ENCODE measurements at places on chromosomes 7 and 10.

GRCh38 chr7:100710452-100710851 lies 4.5 kb downstream of the POP7 start:
- no peak for DNase-seq
- H3K4me3 ChIP-seq: no peak overlapping the region
- H3K27me3 ChIP-seq: no peaks in the 10 kb centered on the region
- peaks cover 16% of the 10 kb centered on the region for H3K4me1 ChIP-seq
- no peaks in the 10 kb centered on the region for H3K36me3 ChIP-seq

GRCh38 chr7:128935342-128935730 lies 2.4 kb upstream of the IRF5 start:
- no peak for DNase-seq
- H3K36me3 ChIP-seq: no peaks in the 10 kb centered on the region
- no peaks in the 10 kb centered on the region for H3K27me3 ChIP-seq
- peak overlapping the region; percentile 74 for H3K27ac ChIP-seq

- peaks cover 4% of the 10 kb centered on the region for H3K36me3 ChIP-seq
- no peaks in the 10 kb centered on the region for H3K27me3 ChIP-seq
- no peak for DNase-seq
- H3K27ac ChIP-seq: peak overlapping the region; percentile 14
- H3K4me3 ChIP-seq: no peak overlapping the region
Measured at GRCh38 chr7:86929293-86930109, 130.0 kb downstream of the ELAPOR2 start.

GRCh38 chr10:123795196-123795780 lies 96.3 kb downstream of the CPXM2 start:
- H3K4me1 ChIP-seq: no peaks in the 10 kb centered on the region
- no peak overlapping the region for H3K27ac ChIP-seq
- H3K4me3 ChIP-seq: no peak overlapping the region
- no peaks in the 10 kb centered on the region for H3K36me3 ChIP-seq
- H3K27me3 ChIP-seq: peaks cover 23% of the 10 kb centered on the region

GRCh38 chr10:35328404-35329037 lies 7.8 kb upstream of the CCNY start:
- H3K27me3 ChIP-seq: no peaks in the 10 kb centered on the region
- H3K4me1 ChIP-seq: peaks cover 12% of the 10 kb centered on the region

DNA sequence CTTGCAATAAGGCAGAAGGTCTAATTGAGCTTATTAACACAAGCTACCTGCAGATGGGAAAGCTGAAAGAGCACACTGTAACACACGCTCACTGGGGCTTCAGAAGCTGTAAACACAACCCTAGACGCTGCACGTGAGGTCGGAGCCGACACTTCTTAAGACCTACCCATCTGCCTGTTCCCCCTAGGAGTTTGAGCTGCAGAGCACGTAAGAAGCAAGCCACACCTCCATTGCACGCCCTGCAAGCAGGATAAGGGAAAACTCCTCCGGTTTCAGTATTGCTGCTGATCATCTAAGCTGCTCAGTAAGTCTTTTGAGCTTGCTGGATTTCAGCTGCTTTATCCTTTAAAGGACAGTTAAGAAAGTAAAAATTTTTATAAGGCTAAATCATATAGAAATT lies 244.0 kb upstream of the ZWINT start:
- no peaks in the 10 kb centered on the region for H3K36me3 ChIP-seq
- no peak overlapping the region for H3K27ac ChIP-seq
- no peaks in the 10 kb centered on the region for H3K4me1 ChIP-seq
- peaks cover 5% of the 10 kb centered on the region for H3K27me3 ChIP-seq
- no peak for DNase-seq

GRCh38 chr10:12129222-12130111 lies at the start of gene SEC61A2:
Gene SEC61A2, plus strand, starts transcription at chr10:12129677. Its CDS starts 111 bp downstream, at chr10:12129788.
- H3K36me3 ChIP-seq: no peaks in the 10 kb centered on the region
- no peaks in the 10 kb centered on the region for H3K27me3 ChIP-seq

GRCh38 chr10:110514848-110515247 lies 17.1 kb downstream of the DUSP5 start:
- no peak overlapping the region for H3K4me3 ChIP-seq
- peaks cover 11% of the 10 kb centered on the region for H3K36me3 ChIP-seq
- no peak for DNase-seq

DNA sequence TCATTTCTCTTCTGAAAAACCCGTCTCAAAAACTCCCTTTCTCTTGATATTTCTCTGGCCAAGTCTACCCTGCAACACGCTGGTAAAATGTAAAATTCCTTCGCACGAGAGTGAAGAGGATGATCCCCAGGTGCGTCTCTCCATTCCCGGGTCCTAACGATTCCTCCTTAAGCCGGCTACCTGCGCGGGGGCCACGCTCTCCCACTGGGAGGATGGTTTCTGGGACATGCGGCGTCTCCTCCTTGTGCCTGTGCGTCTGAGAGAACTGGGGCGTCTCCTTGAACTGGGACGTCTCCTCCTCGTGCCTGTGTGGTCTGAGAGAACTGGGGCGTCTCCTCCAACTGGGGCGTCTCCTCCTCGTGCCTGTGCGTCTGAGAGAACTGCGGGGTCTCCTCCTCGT lies 149.9 kb downstream of the WDR37 start:
- no peaks in the 10 kb centered on the region for H3K27me3 ChIP-seq
- no peak overlapping the region for H3K27ac ChIP-seq
- H3K4me3 ChIP-seq: no peak overlapping the region

DNA sequence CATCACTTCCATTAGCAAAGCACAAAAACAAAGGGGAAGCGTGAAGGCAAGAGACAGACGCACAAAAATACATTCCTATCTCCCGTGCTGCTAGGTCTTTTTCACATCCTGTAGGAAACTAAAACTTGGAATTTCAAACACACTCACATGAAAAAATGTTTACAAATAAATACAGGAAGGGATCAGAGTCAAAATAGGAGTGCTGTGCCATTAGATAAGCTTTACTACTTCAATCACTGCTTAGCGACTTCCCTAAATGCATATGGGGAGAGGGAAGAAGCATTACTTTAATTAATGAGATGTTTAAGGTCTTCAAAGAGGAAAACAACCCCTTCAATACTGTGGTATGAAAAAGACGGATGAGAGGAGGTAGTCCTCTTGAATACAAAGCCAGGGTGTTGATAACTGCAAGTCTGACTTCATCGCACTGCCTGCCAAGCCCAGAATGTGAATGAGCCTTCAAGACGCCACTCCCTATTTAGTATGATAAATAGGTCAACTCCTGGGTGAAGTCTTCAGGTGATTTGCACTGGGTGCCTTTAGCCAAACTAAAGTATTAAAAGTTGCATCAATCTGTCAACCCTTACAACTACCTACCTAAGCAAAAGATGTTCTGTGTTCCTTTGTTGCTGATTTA lies 13.9 kb downstream of the PARD3 start:
- no peak overlapping the region for H3K27ac ChIP-seq
- DNase-seq: no peak
- H3K27me3 ChIP-seq: no peaks in the 10 kb centered on the region
- no peak overlapping the region for H3K4me3 ChIP-seq

DNA sequence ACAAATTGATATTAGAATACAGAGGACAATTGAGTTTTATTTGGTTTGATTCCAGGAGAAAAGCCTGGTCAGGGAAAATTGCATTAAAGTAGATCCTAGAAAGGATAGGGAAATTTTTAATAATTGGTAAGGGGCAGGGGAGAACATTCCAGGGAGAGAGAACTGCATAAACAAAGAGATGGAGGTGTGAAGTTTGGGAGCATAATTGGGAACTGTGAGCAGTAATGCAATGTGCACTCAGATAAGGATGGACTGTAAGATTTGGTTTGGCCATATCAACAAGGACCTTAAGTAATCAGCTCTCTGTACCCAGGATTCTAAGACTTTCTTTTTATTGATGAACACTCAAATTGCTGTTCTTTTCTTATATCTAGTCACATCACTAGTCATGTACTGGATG lies 41.4 kb downstream of the ZMYND11 start:
- no peak for DNase-seq
- H3K4me3 ChIP-seq: no peak overlapping the region
- no peak overlapping the region for H3K27ac ChIP-seq
- peaks cover 11% of the 10 kb centered on the region for H3K4me1 ChIP-seq

DNA sequence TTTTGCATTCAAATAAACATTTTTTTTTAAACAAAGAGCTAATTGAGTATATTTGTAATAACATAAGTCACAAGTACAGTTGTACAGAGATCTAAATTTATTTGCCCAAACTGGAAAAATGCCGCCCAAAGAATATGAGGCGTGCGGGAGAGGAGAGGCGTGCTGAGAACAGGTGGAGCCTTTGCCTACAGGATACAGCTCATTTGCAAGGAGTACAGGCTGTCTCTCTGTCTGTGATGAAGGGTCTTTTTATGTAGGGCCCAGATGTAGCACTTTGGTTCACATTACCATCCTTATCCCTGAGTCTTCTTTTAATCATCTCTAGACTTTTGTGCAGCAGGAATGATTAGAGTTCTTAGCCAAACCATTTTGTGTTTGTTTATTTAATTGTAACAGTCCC lies 58.2 kb downstream of the POU6F2 start:
- no peak overlapping the region for H3K27ac ChIP-seq
- H3K36me3 ChIP-seq: no peaks in the 10 kb centered on the region
- no peaks in the 10 kb centered on the region for H3K27me3 ChIP-seq
- H3K4me3 ChIP-seq: no peak overlapping the region
- DNase-seq: no peak
- no peaks in the 10 kb centered on the region for H3K4me1 ChIP-seq
